ENCODE measurements at places on chromosomes 11 and 22. TPM values are rescaled to one million over a fixed set of nuclear protein-coding genes. Genes with fewer than 3 reads are reported as not detected.

DNA sequence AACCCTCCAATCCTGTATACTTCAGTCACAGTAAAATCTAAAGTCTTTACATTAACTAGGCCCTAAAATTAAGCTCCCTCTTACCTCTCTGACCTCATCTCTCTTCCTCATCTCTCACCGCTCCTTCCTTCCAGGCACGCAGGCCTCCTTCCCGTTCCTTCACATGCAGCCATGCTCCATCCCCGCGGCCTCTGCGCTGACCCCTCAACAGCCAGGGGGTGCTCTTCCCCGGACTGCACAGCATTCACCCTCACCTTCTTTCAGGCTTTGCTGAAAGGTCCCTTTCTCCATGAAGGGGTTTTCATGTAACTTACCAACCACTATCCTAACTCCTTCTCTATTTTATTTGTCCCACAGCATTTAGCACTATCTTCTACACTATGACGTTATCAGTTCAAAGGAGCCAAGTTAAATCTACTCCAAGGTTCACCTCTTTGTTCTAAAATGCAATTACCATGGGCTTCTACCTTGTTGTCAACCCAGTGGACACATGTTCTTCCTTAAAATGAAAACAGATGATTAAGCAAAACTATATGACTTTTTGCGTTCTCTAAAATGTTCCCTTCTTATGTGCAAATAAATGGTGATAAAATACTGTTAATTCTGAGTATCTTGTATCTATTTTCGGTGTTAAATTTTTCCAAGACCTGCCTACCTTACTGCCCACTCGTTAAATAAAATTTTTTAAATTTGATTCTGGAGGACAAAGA, 57.8 kb upstream of the APOA1 start:
- DNase-seq: peak; percentile 44

DNA sequence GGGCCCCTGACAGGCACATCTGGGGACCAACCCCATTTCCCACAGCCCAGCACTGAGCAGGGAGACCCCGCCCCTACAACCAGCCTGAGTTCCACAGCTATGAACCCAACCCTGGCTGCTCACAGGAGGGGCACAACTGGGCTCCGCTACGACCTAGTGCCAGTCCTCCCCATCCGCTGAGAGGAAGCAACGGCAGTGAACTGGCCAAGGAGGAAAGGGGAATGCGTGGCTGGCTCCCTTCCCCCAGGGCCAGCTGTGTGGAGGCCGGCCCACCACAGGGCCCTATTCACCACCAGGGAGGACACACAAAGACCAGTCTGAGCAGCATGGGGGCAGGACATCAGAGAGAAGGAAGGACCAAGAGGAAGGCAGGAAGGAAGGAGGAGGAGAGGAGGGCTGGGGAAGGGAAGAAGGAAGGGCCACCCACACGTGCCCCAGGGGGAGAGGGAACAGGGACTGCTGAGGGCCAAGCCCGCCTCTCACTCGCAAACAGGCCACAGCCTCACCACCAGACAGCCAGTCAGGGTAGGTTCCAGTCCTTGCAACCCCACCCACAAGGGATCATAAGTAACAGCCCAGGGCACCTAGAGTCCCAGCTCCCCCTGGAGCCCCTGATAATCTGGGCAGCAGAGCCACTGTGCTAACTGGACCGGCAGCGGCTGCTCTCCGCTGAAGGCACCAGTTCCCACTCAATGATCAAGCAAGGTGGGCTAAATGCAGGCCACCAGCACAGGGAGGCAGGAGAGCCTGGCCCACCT, 8.5 kb upstream of the GAL3ST1 start:
- DNase-seq: no peak

DNA sequence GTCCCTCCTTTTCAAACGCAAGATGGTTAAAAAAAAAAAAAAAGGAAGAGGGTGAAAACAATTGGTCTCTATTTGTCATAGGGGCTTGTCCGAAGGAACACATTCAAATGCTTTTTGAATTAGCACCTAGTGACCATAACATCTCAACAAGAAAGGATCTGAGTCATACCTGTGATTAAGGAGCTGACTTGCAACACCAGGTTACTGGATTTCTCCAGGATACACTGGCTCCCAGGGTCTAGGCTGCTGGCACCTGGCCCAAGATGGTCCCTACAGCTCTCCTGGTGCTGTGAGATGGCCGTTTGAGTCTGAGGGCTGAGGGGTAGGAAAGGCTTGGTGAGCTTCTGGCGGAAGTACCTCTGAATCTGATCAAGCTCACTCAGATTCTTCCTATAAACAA, 28.4 kb upstream of the UCP3 start:
- DNase-seq: no peak

GRCh38 chr22:48721395-48721669, 1106.3 kb downstream of the BRD1 start:
- DNase-seq: no peak

GRCh38 chr11:64918017-64918416, 1.0 kb upstream of the ATG2A start:
- DNase-seq: peak; percentile 28

DNA sequence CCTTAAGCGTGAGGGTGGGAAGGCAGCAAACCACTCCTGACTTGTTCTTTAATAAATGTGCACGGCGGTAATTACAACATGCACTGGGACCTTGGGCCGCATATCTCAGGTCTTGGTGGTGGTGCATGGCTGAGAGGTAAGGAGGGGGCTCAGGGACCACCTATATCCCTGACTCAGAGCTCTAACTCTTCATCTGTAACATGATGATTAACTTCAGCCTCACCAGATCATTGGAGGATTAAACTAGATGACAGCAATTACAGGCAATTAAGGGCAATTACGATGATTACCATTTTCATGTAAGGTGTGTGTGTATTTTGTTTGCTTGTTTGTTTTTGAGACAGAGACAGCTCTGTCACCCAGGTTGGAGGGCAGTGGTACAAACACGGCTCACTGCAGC, 45.0 kb downstream of the FBLN1 start:
- DNase-seq: no peak

DNA sequence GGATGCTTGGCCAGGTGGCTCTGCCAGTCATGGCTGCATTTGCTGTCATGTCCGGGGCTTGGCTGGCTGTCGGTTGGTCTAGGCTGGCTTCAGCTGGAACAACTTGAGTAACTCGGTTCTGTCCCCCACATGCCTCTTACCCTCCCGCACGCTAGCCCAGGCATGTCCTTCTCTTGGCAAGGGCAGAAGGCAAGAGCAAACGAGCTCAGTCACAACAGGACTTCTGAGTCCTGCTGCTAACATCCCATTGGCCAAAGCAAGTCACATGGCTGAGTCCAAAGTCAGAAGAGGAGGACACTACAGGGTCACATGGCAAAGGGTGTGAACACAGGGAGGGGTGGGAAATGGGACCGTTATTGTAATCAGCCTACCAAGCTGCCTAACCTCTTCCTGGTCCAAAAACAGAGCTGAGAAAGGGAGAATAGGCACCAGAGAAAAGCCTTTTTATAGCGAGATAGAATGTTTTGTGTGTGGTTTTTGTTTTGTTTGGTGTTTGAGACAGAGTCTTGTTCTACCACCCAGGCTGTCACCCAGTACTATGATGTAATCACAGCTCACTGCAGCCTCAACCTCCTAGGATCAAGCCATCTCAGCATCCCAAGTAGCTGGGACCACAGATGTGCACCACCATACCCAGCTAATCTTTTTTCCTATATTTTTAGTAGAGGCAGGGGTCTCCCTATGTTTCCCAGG, 81.9 kb downstream of the MN1 start:
- DNase-seq: no peak

GRCh38 chr11:126926376-126926791, 74.2 kb downstream of the KIRREL3 start:
- no peak for DNase-seq

DNA sequence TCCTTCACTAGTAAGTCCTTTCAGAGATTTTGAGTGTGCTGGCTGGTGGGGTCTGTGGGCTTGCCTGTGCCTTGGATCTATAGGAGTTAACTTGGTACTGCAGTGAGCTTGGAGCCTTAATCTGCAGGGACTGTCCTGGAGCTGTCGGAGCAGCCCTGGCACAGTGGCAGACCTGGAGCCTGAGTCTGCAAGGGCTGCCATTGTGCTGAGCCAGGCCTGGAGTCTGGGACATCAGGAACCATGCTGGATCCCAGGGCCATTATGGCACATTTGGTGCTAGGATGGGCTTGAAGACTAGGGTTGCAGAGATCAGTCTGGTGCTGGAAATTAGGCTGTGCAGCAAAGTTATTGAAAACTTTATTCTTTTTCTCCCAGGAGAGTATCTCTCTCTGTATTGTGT, 665.4 kb downstream of the METTL15 start:
- no peak for DNase-seq

- DNase-seq: no peak
These were observed 185.0 kb downstream of the ADAMTS15 start for GRCh38 chr11:130633466-130633865.

OR10A2 gene
- not detected for total RNA-seq

PHLDA2 gene
- 1.1 TPM for total RNA-seq

KCNJ1 gene
- not detected for total RNA-seq

DRD2 gene
- not detected for total RNA-seq

LIPT2 gene
- total RNA-seq: 3.3 TPM

CCDC116 gene
- total RNA-seq: 0.24 TPM

NLRP6 gene
- 0.11 TPM for total RNA-seq
